ENCODE measurements at places on chromosomes 13 and 19.

DNA sequence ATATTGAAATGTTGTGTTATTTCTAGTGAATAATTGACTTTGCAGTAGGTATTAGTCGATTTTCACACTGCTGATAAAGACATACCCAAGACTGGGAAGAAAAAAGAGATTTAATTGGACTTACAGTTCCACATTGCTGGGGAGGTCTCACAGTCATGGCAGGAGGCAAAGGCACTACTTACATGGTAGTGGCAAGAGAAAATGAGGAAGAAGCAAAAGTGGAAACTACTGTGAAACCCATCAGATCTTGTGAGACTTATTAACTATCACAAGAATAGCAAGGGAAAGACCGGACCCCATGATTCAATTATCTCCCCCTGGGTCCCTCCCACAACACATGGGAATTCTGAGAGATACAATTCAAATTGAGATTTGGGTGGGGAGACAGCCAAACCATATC lies 9.9 kb upstream of the C5AR2 start:
- no peak for DNase-seq

DNA sequence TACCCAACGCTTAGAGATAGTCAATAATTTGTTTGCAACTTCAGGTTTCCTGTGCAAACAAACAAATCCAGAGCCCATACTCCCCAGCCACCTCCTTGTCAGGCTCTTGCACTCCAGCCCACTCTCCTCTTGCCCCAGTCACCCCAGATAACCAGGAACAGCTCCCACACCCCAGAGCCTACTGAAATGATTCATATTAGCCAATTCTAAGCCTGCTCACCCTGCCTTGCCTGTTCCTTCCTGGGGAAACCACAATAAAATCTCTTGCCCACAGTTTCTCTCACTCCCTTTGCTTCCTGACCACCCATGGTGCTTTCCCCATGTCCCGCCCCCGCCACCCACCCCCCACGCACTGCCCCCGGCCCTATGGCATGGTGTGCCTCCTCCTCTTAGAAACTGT lies 3.8 kb upstream of the ACTL9 start:
- DNase-seq: no peak

GRCh38 chr19:4284176-4284958 lies 5.3 kb downstream of the SHD start:
- DNase-seq: no peak

GRCh38 chr19:35042056-35042730 lies 672 bp downstream of the HPN start:
- no peak for DNase-seq

- DNase-seq: no peak
Observed at GRCh38 chr13:52847682-52848432, 583 bp downstream of the PCDH8 start.

GRCh38 chr13:23292586-23292985 lies 111.8 kb downstream of the SGCG start:
- DNase-seq: no peak

- DNase-seq: no peak
Observed at GRCh38 chr13:37134411-37135041, 29.1 kb upstream of the CSNK1A1L start.

GRCh38 chr13:20151016-20151415 lies 9.8 kb downstream of the GJA3 start:
- DNase-seq: no peak

DNA sequence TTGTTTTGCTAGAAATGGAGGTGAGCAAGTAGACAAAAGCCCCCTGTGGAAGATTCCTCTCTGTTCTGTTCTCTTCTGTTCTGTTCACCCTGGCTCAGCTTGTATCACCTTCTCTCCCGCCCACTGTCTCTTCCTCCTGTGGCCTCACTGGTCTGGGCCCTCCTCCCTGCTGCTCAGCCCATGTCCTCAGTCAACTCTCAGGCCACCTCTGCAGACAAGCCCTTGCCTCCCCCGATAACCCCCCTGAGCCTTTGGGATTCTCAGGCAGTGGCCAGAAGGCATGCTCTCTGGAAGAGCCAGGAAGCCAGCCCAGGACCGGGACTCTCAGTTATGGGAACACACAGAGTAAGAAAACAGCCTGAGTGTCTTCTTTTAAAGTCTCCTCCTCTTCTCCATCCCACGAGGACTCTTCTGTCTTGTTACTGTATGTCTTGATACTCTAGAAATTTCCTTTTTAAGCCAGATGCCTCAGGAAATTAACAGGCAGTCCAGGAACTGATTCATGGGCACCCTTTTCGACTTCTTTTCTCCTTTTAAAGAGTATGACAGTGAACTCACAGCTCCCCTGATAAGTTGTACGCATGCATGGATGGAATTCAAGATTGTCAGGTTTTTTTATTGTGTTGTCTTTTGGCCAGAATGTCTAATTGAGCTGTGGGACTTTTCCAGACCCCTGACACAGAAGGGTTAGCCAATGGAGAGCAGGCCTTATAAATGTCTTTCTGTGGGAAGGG lies 33.7 kb downstream of the SHISA2 start:
- no peak for DNase-seq

DNA sequence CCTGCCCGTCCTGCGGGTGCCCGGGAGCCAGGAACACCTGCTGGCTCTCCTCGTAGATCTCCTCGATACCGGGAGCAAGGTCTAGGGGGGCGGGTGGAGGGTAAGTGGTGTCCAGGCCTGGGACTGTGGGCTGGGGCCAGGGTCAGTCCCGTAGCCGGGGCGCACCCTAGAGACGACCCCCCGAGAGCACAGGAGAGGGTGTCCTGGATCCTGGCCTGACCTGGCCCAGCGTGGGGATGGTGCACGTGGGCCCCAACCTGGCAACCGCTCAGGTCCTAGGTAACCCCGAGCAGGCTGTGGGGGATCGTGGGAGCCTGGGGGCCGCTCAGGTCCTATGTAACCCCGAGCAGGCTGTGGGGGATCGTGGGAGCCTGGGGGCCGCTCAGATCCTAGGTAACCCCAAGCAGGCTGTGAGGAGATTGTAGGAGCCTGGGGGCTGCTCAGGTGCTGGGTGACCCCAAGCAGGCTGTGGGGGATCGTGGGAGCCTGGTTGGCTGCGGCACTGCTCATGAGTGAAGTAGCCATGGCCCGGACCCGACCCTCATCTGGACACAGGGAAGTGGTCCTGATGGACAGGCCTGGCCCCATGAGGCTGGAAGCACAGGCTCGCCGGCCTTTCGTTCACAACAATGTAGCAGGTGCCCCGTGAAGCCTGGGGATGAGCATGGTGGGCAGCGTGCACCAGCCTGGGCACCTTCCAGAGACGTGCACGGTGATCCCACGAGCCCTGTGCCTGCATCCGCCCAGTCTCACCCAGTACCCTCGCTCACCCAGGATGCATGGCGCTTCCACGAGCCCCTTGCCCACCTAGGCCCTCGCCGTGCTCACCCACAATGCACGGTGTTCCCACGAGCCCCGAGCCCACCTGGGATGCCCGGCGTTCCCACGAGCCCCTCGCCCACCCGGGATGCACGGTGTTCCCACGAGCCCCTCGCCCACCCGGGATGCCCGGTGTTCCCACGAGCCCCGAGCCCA lies 6.2 kb downstream of the GPX4 start:
- DNase-seq: no peak

- DNase-seq: peak; percentile 43
Observed at GRCh38 chr19:15449620-15450527, at the start of gene WIZ. Gene WIZ (minus strand): TSS chr19:15449956. CDS start chr19:15448307, 1,649 bp downstream.

DNA sequence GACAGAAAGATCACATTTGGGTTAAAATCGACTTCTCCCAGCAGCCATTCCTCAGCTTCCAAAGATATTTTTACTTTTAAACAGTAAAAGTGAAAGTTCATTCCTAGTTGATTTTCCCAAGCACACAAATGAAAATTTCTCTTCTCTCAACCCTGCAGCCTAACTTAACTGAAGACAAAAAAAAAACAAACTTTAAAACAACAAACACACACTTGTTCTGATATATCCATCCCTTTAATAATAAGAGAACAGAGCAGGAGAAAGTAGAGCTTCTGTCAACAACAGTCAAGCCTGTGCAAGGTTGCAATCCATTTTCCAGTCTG lies 72.9 kb downstream of the STK24 start:
- DNase-seq: no peak

GRCh38 chr13:49071341-49071937 lies 95.7 kb downstream of the FNDC3A start:
- no peak for DNase-seq

DNA sequence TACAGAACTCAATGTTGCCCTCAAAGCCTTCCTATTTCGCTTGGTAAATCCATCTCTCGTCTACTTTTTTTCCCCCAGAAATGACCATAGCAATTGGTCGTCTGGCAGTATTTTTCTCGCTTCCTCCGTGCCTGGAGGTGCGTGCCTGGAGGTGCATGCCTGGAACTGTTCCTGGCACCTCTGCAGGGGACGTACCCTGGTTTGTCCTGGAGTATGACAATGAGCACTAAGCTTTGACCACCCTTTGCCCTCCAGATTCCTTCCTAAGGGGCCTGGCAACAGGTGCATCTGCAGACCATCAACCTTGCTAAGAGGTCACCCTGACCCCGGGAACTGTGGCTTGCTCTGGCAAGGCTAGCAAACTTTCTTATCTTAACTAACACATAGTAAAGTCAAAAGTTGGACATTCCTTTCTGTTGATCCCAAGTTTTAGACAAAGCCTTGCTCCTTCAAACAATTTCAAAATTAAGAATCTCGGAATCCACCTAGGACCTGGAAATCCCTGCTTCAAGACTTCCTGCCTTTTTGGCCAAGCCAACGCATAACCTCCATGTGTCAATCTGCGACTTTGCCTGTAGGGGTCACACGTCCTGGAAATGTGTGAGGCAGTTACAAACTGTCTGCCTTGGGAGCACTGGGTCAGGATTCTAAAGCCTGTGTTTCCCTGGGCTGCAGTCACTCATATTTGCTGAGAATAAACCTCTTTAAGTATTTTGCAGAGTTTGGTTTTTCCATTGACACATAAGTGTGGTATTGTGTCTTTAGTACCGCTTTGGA lies 28.8 kb upstream of the TUBGCP3 start:
- no peak for DNase-seq

DNA sequence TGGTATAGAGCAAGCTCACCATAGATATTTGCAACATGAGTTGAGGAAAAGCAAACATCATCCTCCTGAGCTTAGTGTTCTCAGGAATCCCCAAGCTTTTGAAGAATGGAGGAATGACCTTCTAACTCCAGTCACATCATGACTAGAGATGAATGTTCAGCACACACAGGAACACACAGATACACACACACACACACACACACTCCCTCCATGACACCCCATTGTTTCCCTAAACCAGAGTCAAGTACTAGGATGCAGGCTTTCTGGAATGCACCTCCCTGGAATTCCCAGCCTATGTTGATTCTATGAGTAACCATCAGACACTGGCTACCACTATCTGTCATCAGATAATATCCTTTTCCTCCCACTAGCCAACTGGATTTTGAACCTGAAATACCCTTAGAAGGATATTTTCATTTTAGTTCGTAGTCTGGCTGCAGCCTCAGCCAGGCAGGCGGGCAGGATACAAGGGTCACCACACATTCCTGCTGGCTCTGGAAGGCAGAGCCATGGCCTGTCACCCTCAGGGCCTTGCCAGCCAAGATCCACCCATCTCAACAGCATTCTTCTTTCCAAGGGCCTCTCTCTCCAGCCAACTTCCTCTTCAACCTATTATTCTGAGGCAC lies 162.4 kb downstream of the FOXO1 start:
- DNase-seq: no peak

GRCh38 chr13:111211789-111212516 lies 96.8 kb downstream of the ARHGEF7 start:
- no peak for DNase-seq

GRCh38 chr19:44611812-44612295 lies 1.5 kb upstream of the IGSF23 start:
- DNase-seq: peak; percentile 5

GRCh38 chr13:78138756-78139155 lies 220.1 kb upstream of the EDNRB start:
- DNase-seq: no peak

- no peak for DNase-seq
Observed at GRCh38 chr13:110329798-110330461, 22.8 kb downstream of the COL4A2 start.

GRCh38 chr13:46783504-46783903 lies 13.5 kb downstream of the ESD start:
- no peak for DNase-seq

- no peak for DNase-seq
Observed at GRCh38 chr13:97019236-97019635, 25.0 kb upstream of the OXGR1 start.

- no peak for DNase-seq
Observed at GRCh38 chr13:60479273-60479672, 82.3 kb downstream of the TDRD3 start.

- no peak for DNase-seq
Observed at GRCh38 chr19:10363789-10364281, 16.5 kb downstream of the TYK2 start.

- no peak for DNase-seq
Observed at GRCh38 chr13:68550330-68550729, 1320.2 kb upstream of the PCDH9 start.

DNA sequence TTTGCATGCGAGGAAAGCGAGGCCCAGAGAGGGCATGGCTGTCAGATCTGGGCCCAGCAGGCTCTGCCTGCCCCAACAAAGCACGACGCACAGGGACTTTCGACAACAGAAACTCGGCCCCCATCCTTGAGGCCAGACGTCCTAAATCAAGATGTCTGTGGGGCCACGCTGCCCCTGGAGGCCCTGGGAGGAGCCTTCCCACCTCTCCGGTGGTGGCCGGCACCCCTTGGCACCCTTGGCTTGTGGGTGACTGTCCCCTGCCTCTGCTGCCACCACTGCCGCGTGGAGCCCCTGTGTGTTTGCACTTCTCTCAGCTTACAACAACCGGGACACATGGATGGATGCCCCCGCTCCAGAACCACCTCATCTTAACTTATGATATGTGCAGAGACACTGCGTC lies 4.4 kb downstream of the WDR18 start:
- no peak for DNase-seq

DNA sequence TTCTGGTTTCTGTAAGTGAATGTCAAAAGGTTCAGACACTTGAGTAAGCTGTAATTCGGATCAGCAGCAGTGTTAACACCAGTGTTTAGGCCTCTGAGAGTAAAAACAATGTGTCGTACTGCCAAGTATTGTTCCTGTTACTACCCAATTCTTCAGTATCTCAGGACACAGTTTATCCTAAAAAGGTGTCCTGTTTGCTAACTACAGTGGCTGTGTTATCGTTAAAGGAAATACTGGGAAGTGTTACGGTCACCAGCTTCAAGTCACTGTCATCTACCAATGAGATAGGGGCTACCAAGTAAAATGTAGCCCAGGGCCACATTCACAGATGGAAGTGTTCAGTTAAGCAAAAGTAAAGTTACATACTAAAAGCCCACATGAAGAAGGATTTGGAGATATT lies 2.3 kb upstream of the UPF3A start:
- DNase-seq: no peak

- DNase-seq: no peak
Observed at GRCh38 chr13:113800576-113800926, 41.5 kb downstream of the TMEM255B start.

GRCh38 chr19:42176649-42176989 lies 40.9 kb downstream of the DEDD2 start:
- DNase-seq: no peak

Data from NCI-H1092 (cell line).